Activated CD4-positive, alpha-beta T cell treated with anti-CD3 and anti-CD28 coated beads for 4 hours (primary cell): ENCODE measurements at places on chromosomes 2 and 18.

DNA sequence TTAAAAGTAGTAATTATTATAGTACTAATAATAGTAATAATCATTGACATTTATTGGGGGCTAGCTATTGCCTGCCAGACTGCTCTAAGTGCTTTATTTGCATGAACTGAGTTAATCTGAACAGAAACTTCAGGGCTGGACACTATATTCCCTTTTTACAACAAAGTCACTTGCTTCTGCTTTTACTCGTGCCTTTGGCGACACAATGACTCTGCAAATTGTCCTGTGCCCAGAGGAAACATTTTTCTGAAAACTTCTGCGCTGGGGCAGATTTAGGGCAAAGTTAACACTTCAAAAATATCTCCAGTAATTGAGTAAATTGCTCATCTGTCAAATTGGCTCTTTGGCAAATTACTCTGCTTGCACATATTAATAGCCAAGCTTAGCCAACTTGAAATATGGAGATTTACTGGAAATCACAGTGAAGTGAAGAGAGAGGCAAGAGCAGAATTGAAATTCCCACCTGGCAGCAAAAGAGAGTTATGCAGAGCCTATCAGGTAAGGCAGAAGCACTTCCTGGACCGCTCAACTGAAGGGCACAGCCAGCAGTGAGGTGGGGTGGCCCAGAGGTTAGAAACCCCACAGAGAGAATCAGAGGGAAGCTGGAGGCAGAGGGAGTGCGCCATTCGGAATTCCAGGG lies 36.3 kb downstream of the BMP10 start:
- no peak for DNase-seq

DNA sequence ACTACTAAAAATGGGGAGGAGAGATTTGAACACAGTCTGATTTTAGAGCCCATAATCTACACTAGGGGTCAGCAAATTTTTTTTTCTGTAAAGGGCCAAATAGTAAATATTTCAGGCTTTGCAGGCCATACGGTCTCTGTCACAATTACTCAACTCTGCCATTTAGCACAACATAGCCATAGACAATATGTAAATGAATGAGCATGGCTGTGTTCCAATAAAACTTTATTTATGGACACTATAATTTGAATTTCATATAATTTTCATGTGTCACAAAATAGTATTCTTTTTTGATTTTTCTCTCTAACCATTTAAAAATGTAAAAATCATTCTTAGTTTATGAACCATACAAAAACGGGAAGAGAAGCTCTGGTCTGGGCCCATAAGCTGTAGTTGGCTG lies 309.4 kb downstream of the GPD2 start:
- no peak for DNase-seq

DNA sequence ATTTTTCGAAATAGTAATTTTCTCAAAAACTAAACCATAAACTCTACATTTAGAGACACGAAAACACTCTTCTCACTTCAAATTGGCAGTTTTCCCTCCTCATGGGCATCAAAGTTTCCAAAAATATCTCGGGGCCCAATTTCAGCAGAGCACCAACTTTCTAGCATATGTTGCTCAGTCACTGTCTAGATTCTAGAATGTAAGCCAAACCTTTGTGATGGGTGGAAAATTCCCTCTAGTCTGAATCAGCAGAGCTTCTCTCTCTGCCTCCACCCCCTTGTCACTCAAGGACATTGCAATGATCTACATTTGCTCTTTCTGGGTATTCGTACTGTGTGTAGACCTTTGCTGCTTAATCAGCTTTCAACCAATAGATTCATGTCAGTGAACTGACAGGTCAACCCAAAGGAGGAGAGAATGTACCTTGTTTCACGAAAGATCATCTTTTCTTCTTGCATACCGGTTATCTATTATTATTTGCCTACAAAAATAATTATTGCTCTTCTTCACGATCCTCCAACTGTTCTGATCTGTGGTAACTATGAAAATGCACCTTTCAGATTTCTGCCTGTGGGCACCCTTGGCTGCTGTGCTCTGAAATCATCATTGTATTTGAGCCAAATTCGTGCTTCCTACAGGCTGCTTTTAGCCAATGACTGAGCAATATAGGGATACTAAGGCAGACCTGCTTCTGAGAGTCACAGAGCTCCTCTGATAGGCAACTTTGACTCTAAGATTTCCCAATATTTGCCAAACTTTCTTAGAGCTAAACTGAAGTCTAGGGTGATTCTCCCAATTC lies 38.7 kb upstream of the GLS start:
- DNase-seq = no peak

GRCh38 chr2:47504174-47504810 lies 101.3 kb downstream of the MSH2 start:
- DNase-seq = no peak

GRCh38 chr2:197256547-197257170 lies 53.9 kb downstream of the ANKRD44 start:
- DNase-seq = no peak
